Activated CD8-positive, alpha-beta memory T cell treated with anti-CD3 and anti-CD28 coated beads, Interleukin-2, amount 10 ng/mL, durations not matched to agents 7 days and 5 days (primary cell): ENCODE measurements at places on chromosomes 7 and 10.

- DNase-seq: no peak
Observed at GRCh38 chr10:112404617-112405016, 30.7 kb downstream of the ACSL5 start.

GRCh38 chr7:77460057-77460486 is 43.9 kb upstream of the GSAP start:
- DNase-seq: no peak

DNA sequence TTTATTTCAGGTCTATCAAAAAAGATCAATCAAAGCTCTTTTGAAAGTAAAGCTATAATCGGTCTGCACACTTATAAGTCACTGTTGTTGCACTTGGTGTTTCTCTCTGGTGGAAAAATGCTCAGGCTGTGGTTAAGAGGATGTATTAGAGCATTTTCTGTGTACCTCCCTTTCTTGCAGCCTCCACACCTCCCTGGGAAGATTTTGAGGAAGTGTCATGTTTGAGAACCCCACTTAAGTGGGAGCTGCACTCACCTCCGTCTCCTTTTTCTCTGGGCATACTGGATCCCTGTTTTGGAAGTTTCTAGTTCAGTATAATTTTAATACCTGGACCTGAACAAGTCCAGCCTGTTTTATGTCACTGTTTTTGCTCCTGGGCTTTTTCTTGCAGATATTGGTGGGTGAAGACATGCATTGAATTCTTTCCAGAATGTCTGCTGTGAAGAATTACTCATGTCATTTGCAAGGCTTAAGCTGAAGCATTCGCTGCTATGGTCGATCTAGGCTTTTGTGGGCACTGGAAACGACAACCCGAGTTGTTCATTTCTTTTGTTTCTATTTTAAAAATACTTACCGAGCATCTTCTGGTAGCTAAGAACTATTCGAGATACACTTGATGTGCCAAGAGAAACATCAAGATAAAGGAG is 36.6 kb downstream of the TCF7L2 start:
- no peak for DNase-seq

GRCh38 chr10:118495499-118495898 is 99.9 kb downstream of the PRLHR start:
- no peak for DNase-seq

- DNase-seq: no peak
Observed at GRCh38 chr7:19095353-19095860, 22.0 kb downstream of the TWIST1 start.

DNA sequence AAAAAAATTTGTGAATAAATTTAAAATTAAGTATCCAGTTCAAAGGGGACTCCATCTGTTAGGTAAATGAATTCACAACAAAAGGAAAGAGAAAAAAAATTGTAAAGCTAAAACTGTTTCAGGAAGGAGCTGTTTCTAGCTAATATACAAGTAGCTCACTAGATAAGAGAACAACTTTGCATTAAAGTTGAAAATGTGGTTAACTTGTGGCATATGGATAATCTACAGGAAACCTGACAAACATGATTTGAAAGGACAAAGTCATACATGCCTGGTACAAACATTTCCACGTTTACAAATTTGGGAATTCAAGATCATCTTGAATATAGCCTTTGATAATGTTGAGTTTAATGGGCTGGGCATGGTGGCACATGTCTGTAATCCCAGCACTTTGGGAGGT is 8.9 kb downstream of the NT5C3A start:
- no peak for DNase-seq

DNA sequence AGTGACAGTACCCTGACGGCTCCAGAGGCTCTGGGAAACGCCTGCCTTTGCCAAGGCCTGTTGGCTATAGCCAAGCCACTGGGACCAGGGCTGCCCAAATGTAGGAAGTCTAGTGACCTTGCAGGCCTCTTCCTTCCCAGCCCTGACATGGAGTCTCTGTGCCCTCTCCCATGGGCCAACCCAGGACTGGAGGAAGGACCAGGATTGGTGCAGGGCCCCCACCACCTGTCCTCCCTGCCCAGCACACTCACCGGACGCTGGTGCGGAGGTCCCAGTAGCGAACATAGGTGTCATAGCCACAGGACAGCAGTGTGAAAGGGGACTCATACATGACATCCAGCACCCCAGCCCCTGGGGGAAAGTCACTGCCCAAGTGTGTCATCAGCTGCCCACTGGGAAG is 24.0 kb downstream of the DPCD start:
- no peak for DNase-seq

- no peak for DNase-seq
Observed at GRCh38 chr10:33386926-33387325, 52.5 kb upstream of the NRP1 start.

GRCh38 chr7:127107601-127108007 is 145.1 kb downstream of the GRM8 start:
- peak; percentile 56 for DNase-seq

DNA sequence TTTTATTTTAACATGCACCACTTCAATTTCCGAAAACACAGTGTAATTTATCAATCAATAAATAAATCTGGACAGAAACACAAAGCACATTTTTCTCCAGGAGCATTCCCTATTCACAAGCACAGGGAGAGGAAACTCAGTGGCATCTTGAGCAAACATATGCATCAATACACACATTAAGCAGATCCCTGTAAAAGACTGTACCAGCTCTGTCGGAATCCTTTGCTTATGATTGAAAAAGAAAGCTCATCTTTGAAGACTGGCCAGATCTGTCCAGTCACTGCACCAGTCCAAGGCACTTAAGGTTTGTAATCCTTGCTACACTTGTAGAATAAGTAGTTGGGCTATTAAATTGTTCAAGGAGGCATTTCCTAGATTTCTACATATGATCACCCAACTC is 343.9 kb downstream of the BMPER start:
- DNase-seq: no peak

- no peak for DNase-seq
Observed at GRCh38 chr10:63166742-63167258, 33.7 kb downstream of the NRBF2 start.

GRCh38 chr10:97049670-97050069 is 136.1 kb downstream of the SLIT1 start:
- DNase-seq: no peak

DNA sequence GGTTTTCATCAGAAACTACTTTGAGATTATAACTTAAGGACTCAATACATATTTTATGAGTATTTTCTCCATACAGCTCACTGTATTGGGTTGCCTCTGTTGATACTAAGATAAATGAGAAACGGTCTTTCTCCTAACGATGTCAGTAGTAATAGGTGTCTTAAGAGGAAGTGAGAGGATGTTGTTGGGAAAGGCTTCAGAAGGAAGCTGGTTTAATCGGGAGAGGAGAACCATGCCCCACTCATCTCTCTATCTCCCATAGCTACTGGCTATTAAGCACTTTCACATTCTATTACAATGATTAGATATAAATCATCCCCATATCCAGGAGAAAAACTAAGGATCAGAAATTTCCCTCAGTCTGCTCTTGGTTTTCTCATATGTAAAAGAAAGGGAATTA is 2.0 kb downstream of the CLEC5A start:
- DNase-seq: no peak

GRCh38 chr7:49772916-49773217 is 571 bp upstream of the VWC2 start:
- DNase-seq: no peak

GRCh38 chr10:6009961-6010360 is 32.6 kb upstream of the IL15RA start:
- DNase-seq: no peak

- no peak for DNase-seq
Observed at GRCh38 chr10:123797813-123798212, 93.8 kb downstream of the CPXM2 start.

DNA sequence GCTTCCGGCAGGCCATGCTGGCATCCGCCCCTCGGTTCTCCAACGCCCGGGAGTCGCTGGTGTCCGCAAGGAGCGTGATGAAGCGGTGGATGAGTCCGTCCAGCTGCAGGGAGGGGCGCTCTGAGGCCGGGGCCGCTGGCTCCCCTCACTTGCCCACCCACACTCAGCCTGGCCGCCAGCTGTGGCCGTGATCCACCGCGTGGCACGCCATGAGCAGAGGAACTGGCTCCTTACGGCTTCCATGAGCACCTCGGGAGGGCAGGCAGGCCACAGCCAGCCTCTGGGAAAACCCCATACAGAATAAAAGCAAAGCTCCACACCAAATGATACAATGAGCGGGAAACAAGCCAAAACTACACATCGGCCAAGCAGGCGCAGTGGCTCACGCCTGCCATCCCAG is 15.5 kb upstream of the MICALL2 start:
- no peak for DNase-seq

DNA sequence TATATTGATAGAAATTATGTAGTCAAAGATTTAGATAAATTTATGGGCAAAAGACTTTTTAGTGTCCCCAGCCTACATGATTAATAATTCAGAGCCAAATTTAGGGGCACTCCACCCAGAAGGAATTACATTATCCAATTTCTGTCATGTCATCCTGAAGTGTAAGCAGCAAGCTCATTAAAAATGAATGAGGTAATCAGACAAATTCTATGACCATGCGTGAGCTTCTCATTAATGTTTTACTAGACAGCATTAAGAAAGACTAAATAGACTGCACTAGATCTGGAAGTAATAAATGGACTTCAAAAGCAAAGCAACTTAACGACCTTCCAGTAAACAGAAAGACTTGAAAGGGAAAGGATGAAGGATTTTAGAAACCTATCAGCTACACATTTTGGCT is 22.7 kb upstream of the TRUB1 start:
- no peak for DNase-seq

- no peak for DNase-seq
Observed at GRCh38 chr10:104259999-104260774, 5.5 kb downstream of the GSTO1 start.

- DNase-seq: peak; percentile 55
Observed at GRCh38 chr7:143205560-143206293, 16.1 kb upstream of the TAS2R40 start.

- no peak for DNase-seq
Observed at GRCh38 chr10:18647945-18648344, 3.4 kb downstream of the NSUN6 start.

DNA sequence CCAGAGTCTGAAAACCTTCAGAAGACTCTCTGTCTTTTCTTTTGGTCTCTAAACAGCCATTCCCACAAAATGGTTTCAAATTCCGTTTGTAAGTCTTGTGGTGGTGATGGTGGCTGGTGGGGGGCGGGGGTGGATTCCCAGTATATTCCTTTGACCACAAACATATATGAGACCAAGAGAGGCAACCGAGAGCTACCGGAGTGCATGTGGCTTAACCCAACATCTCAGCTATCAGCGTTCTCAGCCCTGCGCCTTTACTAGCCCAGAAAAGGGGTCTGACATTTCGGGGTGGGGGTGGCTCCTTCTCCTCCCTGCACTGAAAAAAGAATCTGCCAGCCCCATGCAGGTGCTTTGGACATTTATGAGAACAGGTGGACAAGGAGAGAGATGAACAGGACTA is 621.1 kb downstream of the ACTR3B start:
- no peak for DNase-seq

- DNase-seq: peak; percentile 66
Observed at GRCh38 chr7:128347647-128348097, 4.0 kb upstream of the RBM28 start.

GRCh38 chr10:98261436-98262277 is 6.3 kb downstream of the LOXL4 start:
- no peak for DNase-seq

DNA sequence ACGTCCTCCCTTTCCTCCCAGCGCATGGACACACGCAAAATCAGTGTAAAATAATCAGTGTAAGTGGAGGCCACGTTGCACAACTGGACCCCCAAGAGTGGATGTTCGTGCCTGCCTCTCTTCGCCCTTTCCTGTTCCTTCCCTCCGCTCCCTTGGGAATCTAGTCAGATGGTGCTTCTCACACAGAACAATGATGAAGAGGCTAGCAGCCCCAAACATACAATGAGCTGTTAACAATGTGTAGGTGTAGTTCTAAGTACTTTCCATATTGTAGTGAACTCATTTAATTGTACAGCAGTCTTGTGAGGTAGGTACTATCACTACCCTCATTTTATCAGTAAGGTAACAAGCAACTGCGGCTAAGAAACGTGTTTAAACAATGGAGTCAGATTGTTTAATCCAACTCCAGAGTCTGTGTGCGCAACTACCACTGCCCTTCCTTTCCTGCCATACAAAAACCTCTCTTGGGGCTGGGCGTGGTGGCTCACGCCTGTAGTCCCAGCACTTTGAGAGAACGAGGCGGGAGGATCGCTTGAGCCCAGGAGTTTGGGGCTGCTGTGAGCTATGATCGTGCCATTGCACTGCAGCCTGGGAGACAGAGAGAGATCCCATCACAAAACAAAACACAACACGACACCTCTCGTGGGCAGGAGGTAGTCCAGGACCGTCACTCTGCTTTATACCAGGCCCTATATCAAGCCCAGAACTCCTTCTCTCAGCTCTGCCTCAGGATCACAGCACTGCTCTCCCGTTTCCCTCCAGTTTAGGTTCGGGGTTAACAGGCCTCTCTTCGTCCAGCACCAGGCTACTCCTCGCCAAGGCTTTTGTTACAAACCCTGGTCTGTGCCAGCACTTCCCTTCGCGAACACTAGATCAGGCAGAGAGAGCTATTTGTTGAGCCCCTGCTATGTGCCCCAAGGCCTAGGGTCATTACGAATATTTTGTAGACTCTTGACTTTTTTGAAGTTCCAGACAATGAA is 1.1 kb downstream of the FKBP9 start:
- DNase-seq: no peak

DNA sequence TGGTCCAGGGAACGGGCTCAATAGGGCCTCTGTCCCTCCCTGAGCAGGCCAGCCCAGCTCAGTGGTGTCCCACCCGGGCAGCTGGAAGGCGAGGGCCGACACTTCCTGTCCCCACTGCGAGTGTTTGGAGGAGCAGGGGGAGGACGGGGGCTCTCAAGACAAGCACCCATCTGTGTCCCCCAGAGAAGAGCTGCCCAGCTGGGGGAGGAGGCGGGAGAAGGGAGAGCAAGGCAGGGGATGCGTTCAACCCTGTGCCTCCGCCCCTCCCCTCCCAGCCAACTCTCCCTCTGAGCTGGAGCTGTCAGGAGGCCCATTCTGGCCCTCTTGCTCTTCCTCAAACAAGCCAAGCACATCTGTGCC is 35.7 kb downstream of the ZCCHC24 start:
- DNase-seq: no peak

- no peak for DNase-seq
Observed at GRCh38 chr7:145151676-145152075, 315.8 kb upstream of the TPK1 start.

- DNase-seq: no peak
Observed at GRCh38 chr10:5776136-5776880, 36.9 kb downstream of the GDI2 start.

DNA sequence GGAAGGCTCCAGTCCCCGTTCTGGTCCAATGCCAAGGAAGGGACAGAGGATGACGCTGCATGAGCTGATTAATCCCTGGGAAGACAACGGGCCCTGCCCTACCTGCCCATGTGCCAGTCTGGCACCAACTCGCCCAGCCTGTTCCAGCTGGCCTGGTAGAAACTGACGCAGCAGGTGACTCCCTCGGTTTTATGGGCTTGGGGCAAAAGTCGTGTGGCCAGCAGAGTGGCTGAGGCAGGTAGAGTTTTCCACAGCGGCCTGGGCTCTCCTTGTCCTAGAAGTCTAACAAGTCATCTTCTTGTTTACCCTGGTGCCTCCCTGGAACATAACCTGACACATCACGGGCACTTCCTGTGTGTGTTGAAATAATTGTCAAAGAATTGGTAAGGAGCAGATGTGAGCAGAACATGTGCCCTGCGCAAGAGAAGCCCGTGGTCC is 20.4 kb upstream of the LMTK2 start:
- DNase-seq: no peak

GRCh38 chr7:158001003-158001402 is 586.6 kb downstream of the PTPRN2 start:
- DNase-seq: no peak
